ENCODE measurements at places on chromosomes 7 and 10.

GRCh38 chr7:12518920-12519681 is 51.4 kb upstream of the SCIN start:
- no peak for DNase-seq

DNA sequence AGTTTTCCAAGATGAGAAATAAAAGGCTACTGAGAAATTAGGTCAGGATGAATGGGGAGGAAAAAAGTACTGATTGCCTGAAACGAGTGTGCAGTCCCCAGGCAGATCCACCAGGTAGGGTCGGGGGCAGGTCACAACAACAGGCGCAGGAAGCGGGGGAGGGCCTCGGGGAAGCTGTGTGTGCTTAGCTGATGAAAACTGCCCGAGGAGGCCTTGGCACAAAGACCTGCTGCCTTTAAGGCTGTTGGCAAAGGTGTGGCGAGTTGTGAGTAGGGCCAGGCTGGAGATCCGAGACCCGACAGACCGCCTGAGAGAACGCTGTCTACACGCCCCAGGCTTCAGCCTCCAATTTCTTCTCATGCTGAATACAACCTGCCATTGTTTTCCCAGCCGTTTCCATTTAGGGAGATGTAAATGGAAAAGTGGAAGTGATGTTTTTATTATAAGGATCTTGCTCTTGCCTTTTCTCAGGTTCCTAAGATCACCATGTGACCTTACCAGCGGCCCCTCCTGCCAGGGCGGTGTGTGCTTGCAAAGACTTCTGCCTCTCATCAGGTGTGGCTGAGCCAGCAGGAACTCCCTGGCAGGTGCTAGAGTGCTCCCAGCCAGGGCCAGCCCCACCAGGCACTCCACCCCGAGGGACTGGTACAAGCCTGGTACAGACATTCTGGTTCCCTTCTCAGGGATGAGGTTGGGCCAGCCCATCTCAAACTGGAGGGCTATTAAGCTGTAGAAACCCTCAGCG is 60.8 kb downstream of the DLG5 start:
- no peak for DNase-seq

DNA sequence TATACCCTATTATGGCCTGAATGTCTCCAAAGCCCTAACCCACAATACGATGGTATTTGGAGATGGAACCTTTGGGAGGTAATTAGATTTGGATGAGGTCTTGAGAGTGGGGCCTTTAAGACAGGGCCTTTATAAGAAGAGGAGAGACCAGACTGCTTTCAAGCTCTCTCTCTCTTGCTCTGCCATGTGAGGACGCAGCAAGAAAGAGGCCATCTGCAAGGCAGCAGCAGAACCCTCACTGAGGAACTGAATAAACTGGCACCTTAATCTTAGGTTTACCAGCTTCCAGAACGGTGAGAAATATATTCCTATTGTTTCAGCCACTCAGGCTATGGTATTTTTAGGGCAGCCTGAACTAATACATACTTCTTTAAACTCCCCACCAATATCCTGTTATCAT is 2.0 kb upstream of the GNAI1 start:
- DNase-seq, result no peak

DNA sequence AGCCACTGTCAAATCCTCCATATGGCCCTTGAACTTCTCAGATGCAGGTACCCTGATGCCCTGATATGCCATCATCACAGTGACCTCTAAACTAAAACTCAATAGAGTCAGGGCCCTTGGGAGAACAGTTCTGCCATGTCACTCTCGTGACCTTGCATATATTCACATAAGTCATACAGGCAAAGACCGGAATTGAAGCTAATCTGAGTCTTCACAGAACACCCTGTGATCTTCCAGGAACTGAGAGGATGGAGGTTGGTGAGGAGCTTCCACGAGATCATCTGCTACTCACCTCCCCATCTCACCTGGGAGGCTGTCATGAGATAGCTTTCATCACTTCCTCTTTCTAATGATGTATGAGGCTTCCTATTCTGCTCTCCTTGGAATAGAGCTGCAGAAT is 228.7 kb upstream of the CCDC6 start:
- DNase-seq, result no peak

DNA sequence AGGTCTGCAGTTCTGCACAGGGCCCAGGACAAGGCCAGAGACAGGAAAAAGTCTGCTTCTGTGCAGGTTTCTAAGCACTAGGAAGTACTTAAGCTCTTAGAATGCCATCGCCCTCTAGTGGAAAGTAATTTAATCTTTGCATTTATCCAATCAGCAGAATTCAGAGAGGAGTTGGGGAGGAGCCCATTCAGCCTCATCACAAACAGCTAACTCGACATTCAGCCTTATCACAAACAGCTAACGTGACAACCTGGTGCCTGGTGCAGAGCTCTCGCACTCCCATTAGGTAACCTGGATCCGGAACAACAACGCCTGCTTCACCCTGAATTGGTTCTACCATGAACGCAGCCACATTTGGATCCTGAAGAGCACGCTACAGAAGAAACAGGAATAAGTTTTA is 15.2 kb downstream of the OAT start:
- peak; percentile 67 for DNase-seq

- DNase-seq, result no peak
These were observed 120.2 kb downstream of the GRID1 start for GRCh38 chr10:86246279-86246940.

DNA sequence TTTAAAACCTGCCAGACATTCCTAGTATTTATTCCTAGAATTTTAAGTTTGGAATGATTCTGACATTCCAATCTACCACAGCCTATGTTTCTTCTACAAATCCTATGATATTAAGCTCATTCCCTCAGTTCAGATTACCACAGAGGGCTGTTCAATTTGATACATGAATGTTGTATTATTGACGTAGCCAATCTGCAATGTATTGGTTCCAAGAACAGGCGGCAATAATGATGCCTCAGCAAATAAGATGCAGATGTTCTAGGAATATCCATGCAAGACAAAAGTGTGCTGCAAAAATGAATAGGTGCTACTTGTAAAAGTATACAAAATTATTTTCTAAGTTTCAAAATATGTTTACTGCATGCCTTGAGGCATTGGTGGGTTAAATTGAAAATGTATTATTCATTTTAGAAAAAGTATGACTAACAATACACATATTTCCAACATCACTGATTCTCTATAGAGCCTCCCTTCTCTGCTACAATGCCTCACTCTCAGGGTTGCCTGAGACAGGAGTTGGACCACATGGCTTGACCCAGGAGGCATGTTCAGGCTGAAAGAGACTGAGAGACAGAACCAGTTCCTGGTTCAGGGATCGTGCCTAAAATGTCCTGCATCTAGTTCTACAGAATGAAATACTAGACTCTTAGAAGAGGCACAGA is 94.1 kb upstream of the CREB5 start:
- no peak for DNase-seq

DNA sequence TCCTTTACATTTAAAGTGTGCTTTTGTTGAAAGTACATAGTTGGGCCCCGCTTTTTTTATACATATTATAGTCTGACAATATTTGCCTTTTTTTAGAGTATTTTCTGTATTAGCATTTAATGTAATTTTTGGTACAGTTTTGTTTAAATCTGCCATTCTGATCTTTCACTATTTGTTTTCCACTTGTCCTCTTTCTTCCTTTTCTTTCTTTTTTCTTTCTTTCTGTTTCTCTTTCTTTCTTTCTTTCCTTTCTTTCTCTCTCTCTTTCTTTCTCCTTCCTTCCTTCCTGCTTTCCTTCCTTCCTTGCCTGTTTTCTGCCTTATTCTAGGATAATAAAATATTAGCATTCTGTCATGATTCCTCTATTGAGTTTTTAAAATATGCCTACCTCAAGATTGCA is 9.5 kb downstream of the LIPK start:
- DNase-seq, result no peak

DNA sequence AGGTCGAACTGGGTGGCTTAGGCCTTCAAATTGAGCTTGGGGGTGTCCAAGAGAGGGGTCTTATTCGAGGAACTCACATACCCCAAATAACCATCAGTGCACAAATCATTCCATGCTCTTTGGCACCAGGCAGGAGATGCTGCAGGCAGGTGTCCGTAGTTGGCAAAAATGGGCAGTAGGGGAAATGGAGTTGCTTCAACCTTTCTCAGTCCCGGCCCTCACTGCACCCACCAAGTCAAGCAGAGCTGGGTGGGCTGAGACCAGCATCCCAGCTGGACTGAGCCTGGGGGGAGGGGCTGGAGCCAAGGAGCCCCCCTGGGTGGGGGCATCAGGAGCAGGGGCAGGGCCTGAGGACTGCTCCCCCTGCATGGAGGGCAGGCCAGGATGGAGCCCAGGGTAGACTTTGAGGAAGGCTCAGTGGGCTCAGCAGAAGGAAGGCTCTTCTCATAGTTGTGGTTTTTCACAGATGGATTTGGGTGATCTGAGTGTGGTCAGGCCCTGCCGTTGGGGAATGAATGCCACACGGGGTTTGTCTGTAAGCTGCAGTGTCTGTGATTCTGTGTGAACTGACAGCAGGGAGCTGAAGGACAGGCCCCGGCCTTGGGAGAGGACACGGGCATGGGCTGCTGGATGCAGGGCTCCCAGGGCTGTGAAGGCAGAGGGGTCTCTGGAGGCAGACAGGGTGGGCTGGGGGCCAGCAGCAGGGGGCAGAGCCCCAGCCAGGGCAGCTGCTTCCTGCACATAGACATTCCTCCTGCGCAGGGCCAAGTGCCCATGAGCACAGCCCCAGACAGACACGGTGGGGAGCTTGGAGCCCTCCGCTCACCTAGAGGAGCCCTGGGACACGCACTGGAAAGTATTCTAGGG is 144.5 kb downstream of the ADCY1 start:
- DNase-seq, result no peak

- DNase-seq, result no peak
These were observed 123.6 kb downstream of the ADCYAP1R1 start for GRCh38 chr7:31175672-31176071.

DNA sequence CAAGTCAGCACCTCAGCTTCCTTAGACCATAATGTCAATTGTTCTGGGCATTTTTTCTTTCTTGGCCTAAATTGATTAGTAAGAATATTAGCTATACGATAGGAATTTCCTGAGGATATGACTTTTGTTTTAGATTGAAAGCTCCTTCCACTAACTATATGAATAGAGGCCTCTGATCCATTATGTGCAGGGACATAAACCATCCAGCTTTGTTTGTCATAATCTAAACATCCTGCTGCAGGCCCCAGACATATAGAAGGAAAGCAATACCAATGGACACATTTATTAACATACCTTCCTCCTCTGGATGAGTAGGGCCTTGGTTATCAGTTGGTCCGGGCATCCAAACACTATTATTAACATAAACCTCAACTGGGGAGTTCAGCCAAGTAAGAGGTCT is 4.3 kb upstream of the GIMAP4 start:
- no peak for DNase-seq

DNA sequence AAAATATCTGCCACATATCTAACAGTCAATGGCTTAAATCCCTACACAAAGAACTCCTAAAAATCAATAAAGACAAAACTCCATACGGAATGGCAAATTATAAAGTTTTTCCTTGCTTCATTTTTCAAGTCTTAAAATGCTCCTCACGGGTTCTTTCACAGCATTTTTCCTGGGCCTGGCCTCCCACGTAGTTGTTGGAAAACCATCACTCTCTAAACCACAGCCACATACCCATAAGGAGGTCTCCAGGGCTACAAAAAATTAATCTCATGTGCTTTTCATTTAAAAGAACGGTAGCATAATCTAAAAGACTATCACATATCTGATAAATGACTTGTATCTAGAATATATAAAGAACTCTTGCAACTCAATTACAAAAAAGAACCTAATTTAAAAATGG is 2.9 kb downstream of the COA1 start:
- no peak for DNase-seq

- DNase-seq, result no peak
These were observed 78.7 kb downstream of the GATA3 start for GRCh38 chr10:8133146-8133545.

DNA sequence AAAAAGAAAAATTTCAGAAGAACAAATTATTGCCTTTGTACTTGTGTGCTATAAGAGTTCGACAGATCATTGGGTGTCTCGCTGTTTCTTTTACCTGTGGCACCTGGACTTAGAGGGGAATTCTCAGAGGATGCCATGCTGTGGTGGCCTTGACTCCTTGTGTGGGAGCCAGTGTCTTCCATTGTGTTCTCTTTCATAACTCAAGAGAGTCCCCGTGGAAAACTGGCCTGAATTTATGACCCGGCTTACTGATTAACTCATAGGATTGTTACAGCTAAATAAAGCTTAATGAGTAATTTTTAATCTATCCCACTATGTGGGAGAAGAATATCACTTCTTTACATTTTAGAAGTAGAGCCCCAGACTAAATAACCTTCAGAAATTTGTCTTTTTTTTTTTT is 54.5 kb downstream of the UBE3C start:
- DNase-seq, result no peak

GRCh38 chr10:12088919-12089318 is 20.2 kb downstream of the DHTKD1 start:
- DNase-seq, result no peak

- DNase-seq, result no peak
These were observed 18.7 kb upstream of the PTF1A start for GRCh38 chr10:23173214-23174073.

GRCh38 chr7:85882335-85882734 is 695.5 kb upstream of the SEMA3D start:
- DNase-seq, result peak; percentile 7

DNA sequence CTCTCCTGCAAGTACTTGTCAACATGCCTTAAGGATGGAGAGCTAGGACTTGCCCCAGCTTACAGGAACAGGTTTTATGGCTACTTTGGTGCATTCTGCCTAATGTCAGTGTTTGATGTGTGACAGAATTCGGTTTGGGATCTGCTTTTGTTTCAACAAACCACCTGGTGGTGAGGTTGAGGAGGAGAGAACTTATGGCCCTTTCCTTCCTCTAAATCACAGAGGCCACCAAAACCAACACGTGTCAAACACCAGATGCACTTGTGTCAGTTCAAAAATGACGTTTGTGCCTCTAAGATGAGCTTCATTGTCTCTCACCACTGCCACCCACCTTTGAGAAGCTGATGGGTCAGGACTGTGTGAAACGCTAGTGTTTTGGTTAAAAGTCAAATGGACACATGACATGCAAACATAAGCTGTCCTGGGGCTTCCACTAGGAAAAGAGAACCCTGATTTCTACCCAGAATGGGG is 83.9 kb downstream of the OSBPL3 start:
- no peak for DNase-seq

DNA sequence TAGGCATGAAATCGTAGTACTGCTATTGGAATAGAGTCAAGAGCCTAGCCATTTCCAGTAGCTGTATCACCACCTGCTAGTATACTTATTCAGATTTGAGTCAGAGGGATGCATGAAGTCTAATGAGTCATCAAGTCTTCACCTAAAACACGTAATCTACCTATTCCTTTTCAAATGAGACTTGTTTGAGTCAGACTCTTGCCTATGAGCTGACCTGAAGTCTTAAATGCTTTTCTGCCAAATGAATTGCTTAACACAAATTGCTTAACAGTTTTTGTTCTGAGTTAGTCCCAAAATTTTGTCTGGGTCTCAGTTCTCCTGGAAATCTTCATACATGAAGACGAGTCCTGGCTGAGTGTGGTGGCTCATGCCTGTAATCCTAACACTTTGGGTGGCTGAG is 165.2 kb downstream of the GNAT3 start:
- DNase-seq, result no peak

Data from foreskin melanocyte (primary cell).